ENCODE measurements at places on chromosomes 2 and 18.

- DNase-seq = no peak
Observed at GRCh38 chr2:19866771-19867170, 35.0 kb downstream of the TTC32 start.

DNA sequence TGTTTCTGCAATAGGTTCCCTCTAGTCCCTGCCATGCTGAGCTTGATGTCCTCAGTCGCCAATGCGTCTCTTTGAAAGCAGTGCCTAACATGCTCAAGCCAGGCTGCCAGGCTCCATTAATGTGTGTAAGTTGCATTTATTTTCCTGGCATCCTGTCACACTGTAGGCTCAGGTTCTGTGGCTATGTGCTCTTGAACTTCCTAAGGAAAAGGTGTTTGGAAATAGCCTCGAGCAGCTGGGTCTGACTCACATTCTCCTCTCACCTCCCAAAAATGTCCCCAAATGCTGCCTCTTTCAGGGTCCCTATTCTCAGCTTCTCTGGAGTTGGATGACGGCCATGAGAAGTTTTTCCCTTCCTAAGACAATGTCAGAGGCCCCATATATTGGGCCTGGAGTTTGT is 58.0 kb upstream of the SLC14A2 start:
- DNase-seq = no peak

DNA sequence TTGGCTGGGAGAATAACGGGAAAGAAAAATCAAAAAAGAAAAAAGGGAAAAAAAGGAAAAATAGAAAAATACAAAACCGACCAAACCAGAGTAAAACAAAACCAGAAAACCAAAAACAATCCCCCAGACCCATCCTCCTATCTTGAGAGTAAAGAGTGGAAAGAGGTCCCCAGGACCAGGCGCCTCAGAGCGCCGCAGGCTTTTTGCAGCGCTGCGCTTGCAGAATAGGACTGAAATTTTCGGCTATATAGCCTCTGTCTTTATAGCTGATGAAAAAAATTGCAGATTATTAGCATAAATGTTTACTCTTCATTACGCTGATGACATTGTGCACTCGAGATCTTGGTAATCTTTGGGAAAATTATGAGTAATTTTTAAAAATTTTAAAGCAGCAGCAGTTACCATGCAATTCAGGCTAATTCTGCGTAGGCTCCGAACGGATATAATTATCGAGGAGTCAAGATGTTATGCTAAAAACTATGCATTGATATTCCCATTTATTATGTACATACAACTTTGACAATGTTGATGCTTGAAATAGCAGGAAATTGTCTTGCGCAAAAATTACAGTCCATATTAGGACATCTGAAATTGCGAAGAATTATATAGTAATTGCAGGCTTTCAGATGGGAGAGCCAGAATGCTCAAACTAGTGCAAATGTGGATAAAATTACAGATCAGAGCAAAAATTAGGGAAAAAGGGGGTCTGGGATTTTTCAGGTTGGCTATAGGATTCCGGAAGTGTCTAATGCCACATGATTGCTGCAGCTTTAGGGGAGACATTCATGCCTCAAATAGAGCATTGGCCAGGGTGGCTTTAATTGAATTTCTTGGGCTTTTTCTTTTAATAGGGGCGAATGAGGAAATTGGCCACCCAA is 8.3 kb downstream of the DLX1 start:
- DNase-seq = no peak

DNA sequence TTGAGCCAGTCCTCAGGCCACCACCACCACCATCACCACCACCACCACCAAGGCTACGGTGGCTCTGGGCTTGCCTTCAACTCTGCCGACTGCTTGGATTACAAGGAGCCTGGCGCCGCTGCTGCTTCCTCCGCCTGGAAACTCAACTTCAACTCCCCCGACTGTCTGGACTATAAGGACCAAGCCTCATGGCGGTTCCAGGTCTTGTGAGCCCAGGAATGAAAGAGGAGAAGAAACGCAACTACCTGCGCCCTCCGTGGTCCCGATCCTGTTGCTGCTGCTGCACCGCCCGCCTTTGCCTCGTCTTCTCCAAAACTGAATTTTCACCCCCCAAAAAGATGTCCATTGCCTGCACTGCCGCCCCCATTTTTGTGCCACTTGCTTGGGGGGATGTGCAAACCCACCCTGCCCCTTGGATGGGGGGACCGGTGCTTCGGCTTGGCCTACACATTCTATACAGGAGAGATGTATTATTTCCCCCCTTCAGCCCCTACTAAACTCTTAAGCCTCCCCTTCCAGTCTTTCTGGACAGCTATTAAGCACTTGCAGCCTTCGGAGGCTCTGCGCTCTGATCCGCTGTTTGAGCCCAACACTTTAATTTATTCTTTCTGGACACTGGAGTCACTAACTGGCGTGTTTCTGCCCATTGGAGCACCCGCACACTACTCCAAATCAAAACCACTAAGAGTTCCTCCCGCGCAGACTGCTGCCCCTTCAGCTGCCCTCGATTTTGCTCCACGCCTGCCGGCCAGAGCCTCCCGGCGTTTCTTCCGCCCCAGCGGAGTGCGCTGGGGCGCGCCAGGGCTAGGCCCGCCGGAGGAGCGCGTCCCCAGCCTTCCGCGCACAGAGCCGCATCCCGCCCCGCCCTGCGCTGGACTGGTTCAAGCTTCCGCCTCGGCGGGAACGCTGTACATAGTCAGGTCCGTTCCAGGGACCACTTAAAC is 5.7 kb downstream of the OTX1 start:
- no peak for DNase-seq

- DNase-seq = no peak
Observed at GRCh38 chr2:206361407-206362045, 81.8 kb upstream of the ADAM23 start.

DNA sequence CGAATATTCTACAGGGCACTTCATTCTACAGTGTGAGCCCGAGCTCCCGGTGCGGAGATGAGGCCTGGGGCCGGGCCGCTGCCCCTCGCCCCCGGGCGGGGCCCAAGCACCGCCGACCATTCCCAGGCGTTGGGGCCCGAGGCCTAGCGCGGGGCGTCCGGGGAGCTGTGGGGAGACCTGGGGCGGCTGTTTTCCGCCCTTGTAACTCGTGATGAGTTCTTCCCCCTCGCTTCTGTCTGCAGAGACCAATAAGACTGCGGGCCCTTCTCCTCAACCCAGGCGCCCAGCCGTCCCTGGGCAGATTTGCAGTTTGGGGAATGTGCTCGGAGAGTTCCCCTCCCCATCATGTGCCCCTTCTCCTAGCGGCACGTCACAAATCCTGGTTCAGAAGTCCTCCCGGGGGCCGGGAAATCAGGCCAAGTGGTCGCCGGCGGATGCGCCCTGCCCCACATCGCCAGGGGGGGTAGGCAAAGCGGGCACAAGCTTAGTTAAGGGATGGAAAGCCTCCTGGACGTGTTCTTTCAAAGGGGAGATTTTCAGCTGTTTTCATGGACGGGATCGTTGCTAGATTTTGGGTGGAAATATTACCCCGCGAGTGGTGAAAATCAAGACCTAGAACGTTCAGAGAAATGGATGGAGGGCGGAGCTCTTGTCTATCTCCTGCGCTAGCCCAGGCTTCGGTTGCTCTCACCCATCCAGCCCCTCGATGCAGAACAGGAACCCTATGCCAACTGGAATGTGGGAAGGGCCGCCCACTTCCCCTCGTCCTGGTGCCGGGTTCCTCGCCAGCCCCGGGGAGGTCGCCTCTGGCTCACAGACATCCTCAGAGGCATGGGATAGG is 18.8 kb upstream of the HAAO start:
- no peak for DNase-seq

- DNase-seq = no peak
Observed at GRCh38 chr2:40400336-40400953, 51.4 kb downstream of the SLC8A1 start.

DNA sequence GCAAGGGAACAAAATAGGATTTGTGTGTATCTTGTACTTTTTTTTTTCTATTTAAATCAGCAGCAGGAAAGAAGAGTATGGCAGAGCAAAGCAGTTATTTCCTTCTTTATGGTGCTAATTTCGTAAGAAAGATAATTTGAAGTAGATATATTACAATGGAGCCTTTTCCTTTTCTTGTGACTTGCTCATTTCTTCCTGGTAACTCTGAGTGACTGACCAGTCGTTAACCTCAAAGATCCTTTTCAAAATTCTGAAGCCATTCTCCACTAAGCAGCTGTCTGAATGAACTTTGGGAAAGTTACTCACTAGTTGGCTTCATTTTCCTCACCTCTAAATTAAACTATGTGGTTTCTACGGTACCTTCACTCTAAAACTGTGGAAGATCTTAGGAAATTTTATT is 24.6 kb downstream of the AFTPH start:
- DNase-seq = no peak

GRCh38 chr2:205937211-205937610 is 148.8 kb downstream of the INO80D start:
- DNase-seq = no peak

- DNase-seq = no peak
Observed at GRCh38 chr2:64122358-64122757, 21.9 kb downstream of the PELI1 start.

GRCh38 chr2:21281791-21282514 is 158.2 kb downstream of the TDRD15 start:
- DNase-seq = no peak

- no peak for DNase-seq
Observed at GRCh38 chr2:8525236-8525581, 156.6 kb upstream of the ID2 start.

- no peak for DNase-seq
Observed at GRCh38 chr2:79980816-79981215, 323.7 kb downstream of the LRRTM1 start.

GRCh38 chr2:39735648-39736047 is 43.4 kb downstream of the THUMPD2 start:
- no peak for DNase-seq

DNA sequence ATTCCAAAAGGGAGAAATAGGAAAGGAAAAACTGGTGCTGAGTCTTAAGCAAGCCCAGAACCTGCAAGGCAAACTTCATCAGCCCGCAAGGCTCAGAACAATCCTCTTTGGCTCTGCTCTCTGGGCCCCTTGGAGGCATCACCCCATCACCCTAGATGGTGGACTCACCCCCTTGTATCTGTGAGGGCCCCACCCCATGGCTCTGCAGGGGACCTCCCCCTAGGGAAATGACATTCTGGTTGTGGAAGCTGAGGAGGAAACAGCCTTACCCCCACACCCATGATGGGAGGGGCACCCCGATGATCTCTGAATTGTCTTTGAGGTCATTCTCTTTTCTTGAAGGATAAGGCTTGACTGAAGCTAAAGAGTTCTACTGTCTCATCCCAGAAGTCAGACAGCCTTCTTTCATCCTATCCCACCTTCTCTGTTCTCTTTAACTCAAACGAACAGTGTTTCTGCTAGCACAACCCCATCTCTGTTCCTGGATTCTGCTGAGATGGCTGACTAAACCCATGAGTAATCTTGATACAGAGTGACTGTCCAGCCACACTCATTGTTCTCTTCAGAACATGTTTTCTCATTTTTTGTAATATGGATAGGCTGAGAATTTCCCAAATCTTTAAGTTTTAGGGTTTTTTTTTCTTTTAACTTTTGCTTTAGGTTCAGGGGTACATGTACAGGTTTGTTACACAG is 492.1 kb upstream of the MYT1L start:
- no peak for DNase-seq

GRCh38 chr2:24721470-24721869 is 71.7 kb downstream of the PTRHD1 start:
- no peak for DNase-seq

DNA sequence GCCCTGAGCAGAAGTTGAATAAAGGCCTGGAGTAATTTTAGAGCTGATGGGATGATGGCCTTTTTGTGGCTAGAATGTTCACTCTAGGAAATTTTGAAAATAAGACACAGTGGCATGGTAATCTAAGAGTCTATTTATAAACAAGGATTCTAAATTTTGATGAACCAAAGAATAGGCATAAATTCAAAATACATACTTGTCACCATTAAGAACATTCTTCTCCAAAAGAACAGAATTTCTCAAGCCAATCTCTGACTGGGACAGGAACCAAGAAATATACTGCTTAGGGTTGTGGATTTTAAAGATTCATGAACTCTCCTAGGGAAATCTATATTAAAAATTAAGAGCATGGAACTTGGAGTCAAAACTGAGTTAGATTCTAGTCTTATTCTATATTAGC is 98.2 kb upstream of the SETBP1 start:
- no peak for DNase-seq

- no peak for DNase-seq
Observed at GRCh38 chr2:52810460-52810859, 957.1 kb upstream of the CHAC2 start.
